Left ventricle myocardium superior (tissue), 1 donor: ENCODE measurements at places on chromosomes 2 and 18.

DNA sequence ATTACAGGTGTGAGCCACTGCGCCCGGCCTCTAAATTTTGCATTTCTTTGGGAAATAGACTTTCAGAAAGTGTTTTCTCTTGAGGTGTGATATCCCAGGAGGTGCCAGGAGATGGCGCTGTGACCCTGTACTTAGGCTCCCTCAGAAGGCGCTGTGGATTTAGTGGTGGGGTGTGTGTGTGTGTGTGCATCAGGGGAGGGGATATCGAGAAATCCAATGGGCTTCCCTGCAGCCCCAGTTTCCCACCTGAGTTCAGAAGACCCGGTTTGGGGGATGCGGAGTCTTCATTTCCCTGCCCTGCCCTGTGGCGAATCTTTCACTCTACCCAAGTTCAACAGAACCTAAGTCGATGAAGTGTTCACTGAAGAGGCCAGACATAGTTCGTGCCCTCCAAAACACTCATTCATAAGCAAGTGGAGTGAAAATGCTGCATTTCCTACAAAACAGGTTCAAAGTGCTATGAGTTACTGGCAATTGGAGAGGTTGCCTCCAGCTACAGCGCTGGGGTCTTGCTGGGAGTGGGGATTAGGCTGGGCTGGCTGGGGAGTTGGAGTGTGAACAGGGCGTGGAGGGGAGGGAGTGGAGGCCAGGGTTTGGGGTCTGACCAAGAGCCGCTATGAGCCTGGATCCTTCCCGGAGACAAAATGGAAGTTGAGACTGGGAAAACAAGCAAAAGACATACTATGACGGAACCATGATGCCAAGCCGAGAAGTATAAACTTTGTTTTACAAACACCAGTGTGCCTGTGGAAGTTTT lies 6.5 kb upstream of the WNT6 start:
- DNase-seq: peak; percentile 62

DNA sequence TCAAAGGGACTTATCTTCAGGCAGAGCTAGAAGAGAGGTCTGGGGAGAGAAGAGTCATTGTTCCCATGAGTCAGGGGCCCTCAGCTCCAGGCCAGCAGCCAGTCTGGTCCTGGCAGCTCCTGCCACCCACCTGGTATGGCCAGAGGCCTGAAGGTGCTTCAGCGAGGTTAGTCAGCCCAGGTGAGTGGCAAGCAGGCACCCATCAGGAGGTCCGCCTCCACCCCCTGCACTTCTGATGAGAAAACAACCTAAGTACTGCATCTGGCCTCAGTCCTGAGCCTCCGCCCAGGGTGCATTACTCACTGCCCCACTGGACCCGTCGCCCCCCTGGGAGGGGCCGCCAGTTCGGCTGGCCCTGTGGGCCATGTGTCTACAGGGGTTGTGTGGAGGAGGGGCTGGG lies 130.2 kb downstream of the INHBB start:
- DNase-seq: no peak

DNA sequence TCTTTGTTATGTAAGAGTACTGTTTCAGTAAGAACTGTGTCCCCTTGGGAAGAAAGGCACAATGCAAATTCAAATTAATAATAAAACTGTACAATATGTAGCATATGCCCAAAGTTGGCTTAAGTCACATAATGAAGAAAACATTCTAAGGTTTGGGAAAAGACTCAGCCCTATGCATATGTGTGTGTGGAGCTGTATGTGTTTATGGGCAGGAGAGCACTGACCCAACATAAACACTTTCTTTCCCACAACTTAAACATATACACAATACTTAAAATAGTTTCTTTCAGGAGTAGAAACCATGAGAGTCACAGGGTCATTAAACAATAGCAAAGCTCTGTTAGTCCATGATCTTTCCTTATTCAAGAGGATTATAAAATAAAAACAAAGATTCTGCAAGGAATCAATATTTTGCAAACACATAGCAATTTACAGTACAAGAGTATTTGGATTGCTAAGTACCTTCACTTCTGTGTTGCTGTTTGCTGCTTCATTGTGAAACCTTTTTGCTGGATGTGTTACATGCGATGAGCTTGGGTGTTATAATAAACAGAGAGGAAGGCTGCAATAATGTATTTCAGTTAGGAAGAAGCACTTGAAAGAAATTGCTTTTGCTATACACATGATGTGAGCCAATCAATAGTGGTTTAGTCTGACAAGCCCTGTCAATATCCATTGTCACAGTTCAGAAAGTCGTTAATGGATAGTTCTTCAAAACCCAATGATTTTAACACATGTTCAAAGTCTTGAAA lies 347.3 kb downstream of the ARHGAP15 start:
- no peak for DNase-seq

DNA sequence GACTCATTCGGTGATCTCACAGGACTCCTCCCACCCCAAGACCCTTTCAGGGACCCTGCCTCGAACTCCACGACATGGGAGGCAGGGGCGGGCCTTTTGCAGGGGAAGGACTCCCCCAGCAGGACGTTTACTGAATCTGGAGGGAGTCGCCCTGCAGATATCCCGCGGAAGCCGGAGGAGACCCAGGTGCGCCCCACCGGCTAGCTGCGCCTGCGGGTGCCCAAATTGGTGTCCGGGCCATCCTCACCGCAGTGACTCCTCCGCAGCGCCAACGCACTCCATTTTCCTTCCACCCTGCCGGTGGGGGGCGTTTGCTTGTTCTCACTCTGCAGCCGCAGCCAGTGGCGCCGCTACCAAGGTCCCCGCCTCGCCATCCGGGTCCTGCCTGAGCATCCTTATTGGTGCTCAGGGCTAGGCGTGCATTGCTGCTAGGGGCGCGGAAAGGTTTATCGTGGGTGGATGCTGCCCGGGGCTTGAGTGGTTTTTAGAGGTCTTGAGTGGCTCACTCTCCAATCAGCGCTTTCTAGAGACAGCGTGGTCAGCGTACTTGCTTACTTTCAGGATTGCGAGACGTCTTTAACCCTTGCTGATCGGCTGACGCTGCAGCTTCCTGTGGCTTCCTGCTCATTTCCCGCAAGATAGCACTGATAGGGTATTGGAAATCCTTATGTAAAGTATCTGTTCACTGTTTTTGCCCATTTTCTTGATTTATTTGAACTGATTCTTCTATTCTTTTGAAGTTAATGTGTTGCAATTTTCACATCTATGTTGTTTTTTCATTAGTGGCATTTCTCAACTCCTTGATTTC lies 81.4 kb downstream of the BIN1 start:
- DNase-seq: peak; percentile 76

- DNase-seq: peak; percentile 64
Observed at GRCh38 chr18:10560452-10561045, 34.7 kb downstream of the NAPG start.
